ENCODE measurements at places on chromosomes 16 and 17. TPM values are rescaled to one million over a fixed set of nuclear protein-coding genes. Genes with fewer than 3 reads are reported as not detected.

- H3K4me3 ChIP-seq, result no peak overlapping the region
- H3K27me3 ChIP-seq, result no peaks in the 10 kb centered on the region
- H3K36me3 ChIP-seq, result peaks cover 57% of the 10 kb centered on the region
Observed at GRCh38 chr16:72111657-72112451, 18.2 kb downstream of the DHX38 start.

DNA sequence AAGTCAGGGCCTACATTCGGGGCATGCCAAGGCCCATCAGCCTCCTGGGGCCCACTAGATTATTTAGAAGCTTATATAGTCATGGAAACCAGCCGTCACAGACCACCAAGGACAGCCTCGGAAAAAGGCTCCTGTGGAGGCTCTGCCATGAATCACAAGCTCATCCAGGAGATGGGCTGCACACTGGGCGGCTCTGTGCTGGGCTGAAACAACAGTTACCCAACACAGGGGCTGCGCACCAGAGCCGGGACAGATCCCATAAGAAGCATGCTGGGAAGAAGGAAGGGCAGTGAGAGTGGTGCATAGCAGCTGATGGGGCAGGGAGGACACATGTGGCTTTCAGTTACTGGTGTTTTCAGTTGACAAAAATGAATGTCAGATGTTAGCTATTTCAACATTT, 67.7 kb upstream of the GSG1L start:
- H3K27me3 ChIP-seq, result no peaks in the 10 kb centered on the region
- peaks cover 14% of the 10 kb centered on the region for H3K36me3 ChIP-seq
- no peak overlapping the region for H3K27ac ChIP-seq
- H3K4me3 ChIP-seq, result no peak overlapping the region
- no peak for DNase-seq
- no peaks in the 10 kb centered on the region for H3K4me1 ChIP-seq

DNA sequence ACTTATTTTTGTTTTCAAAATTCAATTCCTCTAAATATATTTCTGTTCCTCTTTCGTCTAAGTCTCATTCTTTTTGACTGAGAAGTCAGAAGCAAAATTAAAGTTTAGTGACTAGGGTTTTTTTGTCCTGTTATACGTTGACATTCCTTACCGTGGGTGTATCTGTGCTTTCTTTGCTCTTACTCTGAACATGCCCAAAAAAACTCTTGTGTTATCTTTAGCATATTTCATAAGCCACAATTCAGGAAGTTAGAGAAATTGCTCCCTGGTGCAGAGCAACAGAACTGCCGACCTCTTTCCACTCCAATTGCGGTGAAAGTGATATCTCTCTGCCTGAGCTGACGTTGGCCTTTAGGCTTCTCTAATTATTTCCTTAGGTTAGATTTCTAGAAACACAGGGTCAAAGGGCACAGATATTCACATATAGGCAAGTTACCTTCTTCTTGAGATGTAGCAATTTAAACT, 65.7 kb downstream of the CENPV start:
- no peaks in the 10 kb centered on the region for H3K27me3 ChIP-seq
- no peak for DNase-seq
- H3K4me3 ChIP-seq, result no peak overlapping the region
- no peaks in the 10 kb centered on the region for H3K36me3 ChIP-seq
- peaks cover 30% of the 10 kb centered on the region for H3K4me1 ChIP-seq

- no peak for DNase-seq
- no peaks in the 10 kb centered on the region for H3K4me1 ChIP-seq
- H3K36me3 ChIP-seq, result peaks cover 7% of the 10 kb centered on the region
- H3K27me3 ChIP-seq, result no peaks in the 10 kb centered on the region
- H3K4me3 ChIP-seq, result no peak overlapping the region
Observed at GRCh38 chr16:12300945-12301500, 324.5 kb downstream of the SNX29 start.

DNA sequence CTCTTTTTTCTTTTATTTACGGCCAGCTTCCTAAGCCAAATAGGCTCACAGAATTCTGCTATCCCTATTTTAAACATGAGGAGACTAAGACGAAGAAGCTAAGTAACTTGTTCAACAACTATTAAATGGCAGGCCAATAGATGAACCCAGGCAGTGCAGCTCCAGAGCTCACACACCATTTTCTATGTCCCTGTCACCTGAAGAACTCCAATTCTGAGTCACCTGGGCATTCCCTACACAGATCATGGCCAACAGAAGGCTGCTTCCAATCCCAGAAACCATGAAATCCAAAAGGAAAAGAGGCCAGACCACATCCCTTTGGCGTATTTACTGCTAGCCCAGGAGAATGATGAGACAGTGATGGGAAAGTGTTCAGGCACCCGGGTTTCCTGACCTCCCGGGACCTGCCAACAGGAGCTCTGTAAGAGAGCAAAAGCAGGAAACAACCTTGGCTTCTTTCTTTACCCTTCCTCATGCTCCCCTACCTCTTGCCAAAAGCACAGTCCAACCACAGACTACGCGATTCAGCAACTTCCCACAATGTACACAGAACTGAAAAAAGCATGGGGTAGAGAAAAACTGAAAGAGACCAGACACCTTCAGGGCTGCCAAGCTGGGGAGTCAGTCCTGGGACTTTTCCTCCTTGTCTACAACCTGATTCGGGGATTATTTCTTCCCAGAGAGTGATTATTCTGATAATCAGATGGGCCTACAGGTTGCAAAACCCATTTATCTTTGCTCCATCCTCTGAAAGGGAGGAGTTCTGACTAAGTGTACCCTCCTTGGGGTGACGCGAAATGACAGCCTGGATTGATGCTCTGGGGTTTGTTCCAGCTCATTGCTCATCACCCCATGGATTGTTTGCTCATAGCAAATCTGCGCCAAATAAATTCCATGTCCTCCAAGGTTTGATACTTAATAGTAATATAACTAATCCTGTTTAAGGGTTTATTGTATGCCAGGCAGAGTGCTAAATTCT, 47.8 kb upstream of the HAS3 start:
- H3K4me1 ChIP-seq, result no peaks in the 10 kb centered on the region
- no peak for DNase-seq
- H3K27ac ChIP-seq, result no peak overlapping the region
- H3K4me3 ChIP-seq, result no peak overlapping the region
- peaks cover 2% of the 10 kb centered on the region for H3K36me3 ChIP-seq

DNA sequence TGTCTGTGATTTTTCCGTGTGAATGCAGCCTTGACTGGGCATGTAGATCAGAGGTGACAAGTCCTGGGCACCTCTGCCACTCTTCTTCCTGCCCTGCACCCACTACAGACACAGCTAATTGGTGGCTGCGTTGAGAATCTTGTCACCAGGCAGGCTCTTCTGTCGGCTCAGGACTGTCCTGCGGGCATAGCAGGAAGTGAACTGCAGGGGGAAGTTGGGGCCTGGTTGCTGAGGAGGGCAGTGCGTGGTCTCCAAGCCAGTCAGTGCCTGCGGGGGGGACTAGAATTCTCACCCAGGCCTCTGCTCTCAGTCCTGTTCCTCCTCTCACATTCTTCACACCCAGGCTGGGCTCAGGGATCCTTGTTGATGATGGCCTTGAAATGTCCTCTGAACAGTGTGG, 50.5 kb downstream of the JPH3 start:
- no peaks in the 10 kb centered on the region for H3K27me3 ChIP-seq
- no peak overlapping the region for H3K4me3 ChIP-seq

DNA sequence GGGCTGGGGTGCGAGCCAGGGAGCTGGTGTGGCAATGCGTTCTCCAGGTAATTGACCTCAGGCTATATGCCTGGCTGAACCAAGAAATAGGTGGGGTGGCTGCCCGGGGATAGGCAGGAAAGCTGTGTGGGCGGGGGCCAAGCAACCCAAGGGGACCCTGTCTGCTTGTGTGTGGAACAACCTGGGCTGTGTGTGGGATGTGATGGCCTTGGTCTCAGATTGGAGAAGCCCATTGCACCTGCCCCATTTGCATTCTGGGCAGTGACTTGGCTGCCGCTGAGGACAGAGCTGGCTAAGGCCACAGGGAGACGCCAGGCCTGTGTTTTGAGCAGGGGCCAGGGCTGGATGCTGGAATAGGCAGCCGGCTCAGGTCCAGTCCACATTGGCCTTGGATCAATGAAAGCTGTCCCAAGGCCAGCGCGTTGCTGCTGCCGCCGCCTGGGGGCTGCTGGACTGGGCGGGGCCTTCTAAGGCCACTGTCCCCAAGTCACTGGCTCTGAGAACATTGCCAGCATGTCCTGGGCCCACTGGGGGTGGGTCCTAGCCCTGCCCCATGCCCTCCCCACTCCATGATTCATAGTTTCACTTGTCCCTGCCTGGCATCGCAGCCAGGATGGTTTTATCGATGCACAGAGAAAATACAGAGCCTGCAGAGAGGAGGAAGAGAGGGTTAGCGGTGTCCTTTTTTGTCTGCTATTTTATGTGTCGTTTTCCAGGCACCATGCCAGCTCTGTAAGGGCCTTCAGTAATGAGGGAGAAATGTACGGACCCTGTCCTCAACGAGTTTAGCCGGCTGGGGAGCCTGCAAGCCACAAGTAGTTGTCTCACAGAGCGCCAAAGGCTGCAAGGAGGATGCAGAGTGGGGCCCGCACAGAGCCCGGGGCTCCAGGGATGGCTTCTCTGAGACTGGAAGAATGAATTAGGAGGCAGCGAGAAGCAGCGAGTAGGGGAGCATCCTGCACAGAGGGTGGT, 43.9 kb downstream of the NKD1 start:
- H3K4me3 ChIP-seq, result no peak overlapping the region
- H3K36me3 ChIP-seq, result no peaks in the 10 kb centered on the region
- no peaks in the 10 kb centered on the region for H3K27me3 ChIP-seq
- no peak for DNase-seq
- H3K4me1 ChIP-seq, result peaks cover 18% of the 10 kb centered on the region
- no peak overlapping the region for H3K27ac ChIP-seq

DNA sequence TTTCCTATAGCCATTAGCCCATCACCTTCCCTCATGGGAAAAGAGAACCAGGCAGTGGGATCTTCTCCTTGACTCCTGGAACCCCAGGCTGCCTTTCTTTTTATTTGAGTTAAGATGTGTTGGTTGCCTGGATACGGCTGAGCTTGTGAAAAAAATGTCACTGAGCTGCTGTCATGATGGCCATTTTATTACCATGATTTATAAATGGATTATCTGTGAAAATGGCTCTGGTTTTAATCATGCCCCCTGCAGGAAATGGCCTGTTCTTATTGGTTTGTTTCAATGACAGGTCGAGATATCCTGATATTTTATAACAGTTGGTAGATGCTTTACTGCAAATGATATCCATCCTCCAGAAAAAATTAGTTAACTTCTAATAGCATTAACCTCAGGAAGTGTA, 640.4 kb downstream of the CDH11 start:
- no peak overlapping the region for H3K4me3 ChIP-seq
- no peaks in the 10 kb centered on the region for H3K36me3 ChIP-seq
- no peak overlapping the region for H3K27ac ChIP-seq
- no peaks in the 10 kb centered on the region for H3K4me1 ChIP-seq
- H3K27me3 ChIP-seq, result no peaks in the 10 kb centered on the region

DNA sequence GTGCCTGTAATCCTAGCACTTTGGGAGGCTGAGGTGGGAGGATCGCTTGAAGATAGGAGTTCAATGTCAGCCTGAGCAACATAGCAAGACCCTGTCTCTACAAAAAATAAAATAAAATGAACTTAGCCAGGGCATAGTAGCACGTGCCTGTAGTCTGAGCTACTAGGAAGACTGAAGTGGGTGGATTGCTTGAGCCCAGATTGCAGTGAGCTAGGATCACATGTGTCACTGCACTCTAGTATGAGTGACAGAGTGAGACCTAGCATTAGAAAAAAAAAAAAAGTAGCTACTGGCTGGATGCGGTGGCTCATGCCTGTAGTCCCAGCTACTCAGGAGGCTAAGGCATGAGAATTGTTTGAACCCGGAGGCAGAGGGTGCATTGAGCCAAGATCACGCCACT, 6.0 kb downstream of the ADAP2 start:
- DNase-seq, result no peak
- no peaks in the 10 kb centered on the region for H3K36me3 ChIP-seq
- H3K27me3 ChIP-seq, result peaks cover 42% of the 10 kb centered on the region

GRCh38 chr17:31786796-31787481, 72.1 kb downstream of the COPRS start:
- H3K4me3 ChIP-seq, result no peak overlapping the region
- no peak for DNase-seq
- no peak overlapping the region for H3K27ac ChIP-seq
- no peaks in the 10 kb centered on the region for H3K36me3 ChIP-seq

GRCh38 chr17:58398574-58399266, 18.6 kb downstream of the RNF43 start:
- no peak overlapping the region for H3K27ac ChIP-seq
- H3K4me1 ChIP-seq, result peaks cover 3% of the 10 kb centered on the region
- no peaks in the 10 kb centered on the region for H3K27me3 ChIP-seq
- no peak for DNase-seq

GRCh38 chr17:49696233-49696761, 11.5 kb downstream of the SLC35B1 start:
- H3K4me3 ChIP-seq, result peak overlapping the region; percentile 10
- H3K4me1 ChIP-seq, result peaks cover 16% of the 10 kb centered on the region
- no peaks in the 10 kb centered on the region for H3K27me3 ChIP-seq
- peak overlapping the region; percentile 58 for H3K27ac ChIP-seq
- peak; percentile 60 for DNase-seq

- no peaks in the 10 kb centered on the region for H3K27me3 ChIP-seq
- no peak for DNase-seq
- peaks cover 8% of the 10 kb centered on the region for H3K36me3 ChIP-seq
- H3K4me3 ChIP-seq, result no peak overlapping the region
Observed at GRCh38 chr17:49588726-49589576, 13.3 kb downstream of the NXPH3 start.

DNA sequence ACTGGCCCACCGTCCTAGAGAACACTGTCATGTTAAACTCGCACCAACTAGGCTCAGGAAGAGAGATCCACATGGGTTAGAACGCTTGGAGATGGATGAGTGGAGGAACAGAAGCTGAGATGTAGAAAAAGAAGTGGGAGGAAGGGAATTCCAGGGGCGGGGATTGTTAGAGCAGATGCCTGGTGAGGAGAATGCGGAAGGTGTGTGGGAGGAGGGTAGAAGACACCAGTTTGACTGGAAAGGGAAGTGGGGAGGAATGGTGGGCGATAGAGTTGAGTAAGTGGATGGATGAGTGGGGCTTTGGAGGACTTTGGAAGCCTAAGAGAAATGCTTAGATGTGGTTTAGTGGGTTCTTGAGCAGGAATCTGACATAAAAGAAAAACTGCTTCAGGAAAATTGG, 37.4 kb downstream of the DHX38 start:
- no peak overlapping the region for H3K27ac ChIP-seq
- no peaks in the 10 kb centered on the region for H3K36me3 ChIP-seq
- no peak for DNase-seq
- H3K27me3 ChIP-seq, result peaks cover 2% of the 10 kb centered on the region
- H3K4me1 ChIP-seq, result no peaks in the 10 kb centered on the region

GRCh38 chr16:78317564-78318240, 218.2 kb downstream of the WWOX start:
- H3K36me3 ChIP-seq, result no peaks in the 10 kb centered on the region
- no peaks in the 10 kb centered on the region for H3K4me1 ChIP-seq
- H3K4me3 ChIP-seq, result no peak overlapping the region
- no peak for DNase-seq
- no peaks in the 10 kb centered on the region for H3K27me3 ChIP-seq

- DNase-seq, result no peak
- peak overlapping the region; percentile 7 for H3K4me3 ChIP-seq
- peaks cover 29% of the 10 kb centered on the region for H3K4me1 ChIP-seq
Observed at GRCh38 chr16:88698646-88699045, 7.6 kb downstream of the RNF166 start.

GRCh38 chr17:44922136-44922535, 6.8 kb upstream of the GFAP start:
- H3K27me3 ChIP-seq, result no peaks in the 10 kb centered on the region
- no peak overlapping the region for H3K27ac ChIP-seq
- H3K4me1 ChIP-seq, result no peaks in the 10 kb centered on the region
- no peak for DNase-seq
- H3K36me3 ChIP-seq, result no peaks in the 10 kb centered on the region
- H3K4me3 ChIP-seq, result no peak overlapping the region

The BIRC5 gene
- total RNA-seq, result 0.67 TPM

The LPO gene
- total RNA-seq, result not detected

The RPL19 gene
- 3,174 TPM for total RNA-seq

The RHBDL1 gene
- total RNA-seq, result 2.5 TPM

The CD300LD gene
- not detected for total RNA-seq

The CBX2 gene
- total RNA-seq, result 0.70 TPM

The TMC5 gene
- total RNA-seq, result 0.09 TPM

The CNEP1R1 gene
- total RNA-seq, result 32.9 TPM

The PAFAH1B1 gene
- total RNA-seq, result 133 TPM
